ENCODE measurements at places on chromosomes 11 and 22. TPM values are rescaled to one million over a fixed set of nuclear protein-coding genes. Genes with fewer than 3 reads are reported as not detected.

DNA sequence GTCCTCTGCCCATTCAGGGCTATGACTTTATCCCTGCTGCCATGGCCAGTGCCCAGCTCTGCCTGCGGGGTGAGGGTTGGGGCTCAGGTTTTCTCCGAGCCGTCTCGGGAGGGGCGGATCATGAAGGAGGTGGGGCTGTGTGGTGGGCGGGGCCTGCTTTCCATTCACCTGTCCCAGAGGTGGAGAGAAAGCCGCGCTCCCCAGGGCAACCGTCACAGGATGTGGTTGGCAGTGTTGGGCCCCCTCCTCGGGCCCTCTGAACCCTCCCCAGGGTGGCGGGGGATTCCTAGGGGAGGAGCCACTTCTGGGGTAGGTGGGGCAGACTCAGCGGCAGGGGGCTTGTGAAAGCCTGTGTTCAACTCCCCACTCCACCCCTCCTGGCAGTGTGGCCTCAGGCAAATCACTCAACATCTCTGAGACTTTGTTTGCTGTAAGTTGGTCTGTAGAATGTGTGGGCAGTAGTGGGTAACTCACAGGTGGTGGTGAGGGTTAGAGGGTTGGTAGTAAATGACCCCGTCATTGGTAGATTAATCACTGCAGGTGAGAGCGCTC, 50.3 kb downstream of the CD6 start:
- DNase-seq: no peak

MS4A12 gene
- 0.27 TPM for total RNA-seq

GRCh38 chr11:57357310-57357709, 19.2 kb downstream of the P2RX3 start:
- DNase-seq: no peak

VPREB1 gene
- total RNA-seq: not detected

DNA sequence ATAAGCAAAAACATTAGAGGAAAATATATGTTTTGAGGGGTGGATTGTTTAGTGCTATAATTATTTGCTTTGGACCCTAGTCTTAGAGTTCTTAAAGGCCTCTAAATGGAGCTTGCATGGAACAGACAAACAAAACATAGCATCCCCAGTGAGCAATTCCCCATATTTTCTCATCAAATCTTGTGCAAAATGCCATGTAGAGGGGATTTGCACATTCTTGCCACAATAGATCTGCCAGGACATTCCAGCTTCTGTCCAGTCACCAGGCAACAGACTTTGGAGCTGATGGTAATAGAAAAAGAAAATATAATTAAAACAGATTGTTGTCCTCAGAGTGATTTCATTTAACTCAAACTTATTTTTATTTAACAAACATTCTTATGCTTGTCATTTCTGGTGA, 360.3 kb upstream of the PDGFD start:
- no peak for DNase-seq

DNA sequence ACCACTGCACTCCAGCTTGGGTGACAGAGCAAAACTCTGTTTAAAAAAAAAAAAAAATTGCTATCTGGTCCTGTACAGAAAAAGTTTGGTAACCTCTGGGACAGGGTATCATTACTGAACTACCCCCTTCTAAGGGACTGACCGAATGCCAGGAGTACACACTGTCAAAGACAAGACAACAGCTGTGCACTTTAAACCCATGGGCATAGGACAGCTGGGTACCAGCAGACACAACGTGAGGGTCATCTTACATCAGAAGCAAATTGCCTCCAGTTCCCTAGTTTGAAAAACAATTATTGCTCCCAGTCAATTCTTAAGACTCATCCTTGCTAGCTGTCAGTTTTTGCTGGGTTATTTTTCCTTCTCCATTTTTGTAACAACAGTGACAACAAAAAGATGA, 17.8 kb downstream of the CD59 start:
- DNase-seq: no peak

- DNase-seq: no peak
Observed at GRCh38 chr11:120832481-120833238, 191.2 kb upstream of the TBCEL start.

Data from M059J (cell line).